ENCODE measurements at places on chromosomes 16 and 17.

GRCh38 chr17:17921192-17922069 is 50.8 kb downstream of the TOM1L2 start:
- DNase-seq, result no peak

GRCh38 chr17:71286625-71287024 is 834.2 kb upstream of the SOX9 start:
- no peak for DNase-seq

DNA sequence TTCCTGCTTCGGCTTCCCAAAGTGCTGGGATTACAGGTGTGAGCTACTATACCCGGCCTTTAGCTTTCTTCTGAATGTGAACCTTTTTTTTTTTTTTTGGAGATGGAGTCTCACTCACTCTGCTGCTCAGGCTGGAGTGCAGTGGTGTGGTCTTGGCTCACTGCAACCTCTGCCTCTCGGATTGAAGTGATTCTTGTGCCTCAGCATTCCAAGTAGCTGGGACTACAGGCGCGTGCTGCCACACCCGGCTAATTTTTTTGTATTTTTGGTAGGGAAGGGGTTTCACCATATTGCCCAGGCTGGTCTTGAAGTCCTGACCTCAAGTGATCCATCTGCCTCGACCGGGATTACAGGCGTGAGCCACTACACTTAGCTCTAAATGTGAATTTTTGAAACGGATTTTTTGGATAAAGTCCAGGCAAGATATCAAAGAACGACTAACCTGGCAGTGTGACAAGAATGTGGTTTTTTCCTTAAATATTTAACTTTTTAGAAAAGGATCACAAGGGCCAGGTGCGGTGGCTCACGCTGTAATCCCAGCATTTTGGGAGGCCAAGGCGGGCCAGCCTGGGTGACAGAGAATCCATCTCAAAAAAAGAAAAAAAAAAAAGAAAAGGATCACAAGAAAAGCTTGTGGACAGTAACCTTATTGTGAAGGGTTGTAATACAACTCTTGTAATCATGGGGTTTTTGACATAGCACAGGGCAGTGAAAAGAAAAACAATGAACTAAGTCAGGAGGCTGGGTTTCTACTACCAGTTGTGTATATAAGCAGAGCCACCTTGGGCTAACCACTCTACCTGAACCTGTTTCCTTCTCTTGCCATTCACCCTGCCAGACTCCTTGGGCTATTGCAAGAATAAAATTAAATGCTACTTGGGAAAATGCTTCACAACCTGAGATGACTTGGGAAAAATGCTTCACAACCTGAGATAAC is 6.2 kb downstream of the BRCA1 start:
- DNase-seq, result no peak

DNA sequence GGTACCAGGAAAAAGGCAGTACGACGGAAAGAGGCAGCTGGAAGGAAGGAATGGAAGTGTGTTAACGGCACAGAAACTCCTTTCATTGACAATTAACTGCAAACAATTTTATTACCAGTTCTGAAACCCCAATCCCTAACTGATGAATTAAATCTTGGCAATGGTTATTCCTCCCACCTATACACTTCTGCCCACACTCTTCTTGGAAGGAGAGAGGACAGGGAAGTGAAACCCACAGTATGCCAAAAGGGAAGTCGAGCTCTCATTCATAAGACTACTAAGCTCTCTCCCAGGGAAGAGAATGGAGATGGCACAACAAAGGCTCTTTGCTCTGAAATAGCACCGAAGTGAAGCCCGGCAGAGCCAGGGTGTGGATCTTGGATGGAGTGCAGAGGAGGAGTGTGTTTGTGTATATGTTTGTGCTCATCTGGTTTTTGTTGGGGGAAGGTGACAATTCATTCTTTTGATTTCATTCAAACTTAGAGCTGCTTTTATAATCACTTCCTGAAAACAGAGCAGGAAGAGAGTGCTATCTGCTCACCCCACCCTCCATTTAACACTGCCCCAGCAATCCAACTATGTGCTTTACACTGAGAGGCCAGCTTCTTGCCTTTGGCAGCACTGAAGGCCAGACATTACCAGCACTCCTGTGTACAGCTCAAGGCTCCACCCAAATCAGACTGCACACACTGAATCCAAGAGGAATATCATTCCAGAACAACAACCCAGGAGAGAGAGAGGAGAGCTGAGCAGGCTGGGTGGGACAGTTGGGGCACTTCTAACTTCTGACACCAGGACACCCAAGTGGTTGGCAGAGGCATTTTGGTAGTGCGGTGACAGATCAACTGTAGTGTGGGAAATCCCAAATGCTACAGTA is 68.7 kb downstream of the HIC1 start:
- DNase-seq, result no peak

Data from NCI-H187 treated with DMSO at 0.1 percent for 48 hours (cell line).